ENCODE measurements at places on chromosomes 16 and 17. TPM values are rescaled to one million over a fixed set of nuclear protein-coding genes. Genes with fewer than 3 reads are reported as not detected.
A peak's percentile ranks its signal among the peaks of the same experiment; 100 is the strongest.

DHRS7C gene
- polyA plus RNA-seq, result not detected

CSH1 gene
- polyA plus RNA-seq, result 0.83 TPM

TLCD3A gene
- 31.0 TPM for polyA plus RNA-seq

GRCh38 chr16:46889942-46890300, 5.8 kb downstream of the GPT2 start:
- DNase-seq, result no peak

DNA sequence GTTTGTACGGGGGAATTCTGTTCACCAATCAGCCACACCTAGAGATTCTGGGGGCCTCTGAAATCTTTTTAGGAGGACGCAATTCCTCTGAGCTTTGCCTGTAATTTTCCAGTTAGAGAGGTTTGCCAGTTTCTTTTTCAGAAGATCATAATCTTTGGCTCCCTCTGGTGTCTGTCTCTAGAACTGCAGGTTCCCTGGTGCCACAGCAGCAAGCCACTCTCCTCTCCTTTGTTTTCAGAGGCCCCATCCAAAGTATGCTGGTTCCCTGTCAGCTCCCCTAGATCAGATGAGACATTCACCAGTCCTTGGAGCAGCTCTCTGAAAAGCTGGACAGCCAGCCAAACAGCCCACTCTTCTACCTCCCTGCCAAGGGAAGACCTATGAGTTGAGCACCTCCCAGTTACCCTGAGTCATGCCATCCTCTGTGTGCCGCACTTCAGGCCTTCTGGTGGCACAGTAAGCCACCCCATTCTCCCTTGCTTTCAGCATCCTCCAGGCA, 36.1 kb downstream of the RNF112 start:
- DNase-seq, result peak; percentile 79

- DNase-seq, result no peak
Measured at GRCh38 chr16:87420026-87421002, 28.2 kb downstream of the MAP1LC3B start.

DNA sequence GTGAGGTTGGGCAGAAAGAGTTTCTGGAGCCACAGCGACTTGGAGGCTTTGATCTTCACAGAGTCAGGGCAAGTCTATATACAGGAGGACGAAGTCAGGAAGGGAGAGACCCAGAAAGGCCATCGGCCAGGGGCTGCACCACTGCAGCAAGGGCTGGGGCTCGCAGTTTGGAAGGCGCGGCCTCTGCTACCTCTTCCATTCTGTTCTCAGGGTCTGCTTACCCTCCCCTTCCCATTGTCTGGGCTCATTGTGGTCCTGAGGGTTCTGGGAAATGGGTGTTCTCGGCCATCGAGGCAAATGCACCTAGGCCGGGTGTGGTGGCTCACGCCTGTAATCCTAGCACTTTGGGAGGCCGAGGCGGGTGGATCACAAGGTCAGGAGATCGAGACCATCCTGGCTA, 16.0 kb downstream of the ST6GALNAC1 start:
- no peak for DNase-seq

- DNase-seq, result peak; percentile 38
Measured at GRCh38 chr16:50301626-50302471, 35.5 kb downstream of the ADCY7 start.

DNA sequence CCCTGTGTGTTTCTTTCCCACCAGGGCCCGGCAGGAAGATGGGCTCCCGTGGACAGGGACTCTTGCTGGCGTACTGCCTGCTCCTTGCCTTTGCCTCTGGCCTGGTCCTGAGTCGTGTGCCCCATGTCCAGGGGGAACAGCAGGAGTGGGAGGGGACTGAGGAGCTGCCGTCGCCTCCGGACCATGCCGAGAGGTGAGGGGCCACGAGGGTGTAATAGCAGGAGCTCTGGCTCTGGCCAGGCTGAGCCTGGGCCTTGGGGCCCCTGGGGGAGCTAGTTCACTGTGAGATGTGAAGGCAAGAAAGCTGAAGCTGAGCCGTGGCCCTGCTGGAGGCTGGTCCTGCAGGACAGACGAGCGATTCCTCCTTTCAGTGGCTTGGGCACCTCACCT, 20.0 kb downstream of the C1QTNF1 start:
- no peak for DNase-seq

GRCh38 chr17:8889458-8890210, 22.2 kb upstream of the PIK3R6 start:
- DNase-seq, result no peak

DNA sequence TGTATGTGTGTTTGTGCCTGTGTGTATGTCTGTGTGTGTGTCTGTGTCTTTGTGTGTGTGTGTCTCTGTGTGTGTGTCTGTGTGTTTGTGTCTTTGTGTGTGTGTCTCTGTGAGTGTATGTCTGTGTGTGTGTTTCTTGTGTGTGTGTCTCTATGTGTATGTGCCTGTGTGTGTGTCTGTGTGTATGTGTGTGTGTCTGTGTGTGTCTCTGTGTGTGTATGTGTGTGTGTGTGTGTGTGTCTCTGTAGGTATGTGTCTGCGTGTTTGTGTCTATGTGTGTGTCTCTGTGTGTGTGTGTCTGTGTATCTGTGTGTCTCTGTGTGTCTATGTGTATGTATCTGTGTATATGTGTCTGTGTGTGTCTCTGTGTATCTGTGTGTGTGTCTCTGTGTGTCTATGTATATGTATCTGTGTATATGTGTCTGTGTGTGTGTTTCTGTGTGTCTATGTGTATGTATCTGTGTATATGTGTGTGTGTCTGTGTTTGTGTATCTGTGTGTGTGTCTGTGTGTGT, 70.2 kb downstream of the USP43 start:
- DNase-seq, result no peak

GRCh38 chr16:30368122-30368791, 2.0 kb downstream of the TBC1D10B start:
- DNase-seq, result no peak

DNA sequence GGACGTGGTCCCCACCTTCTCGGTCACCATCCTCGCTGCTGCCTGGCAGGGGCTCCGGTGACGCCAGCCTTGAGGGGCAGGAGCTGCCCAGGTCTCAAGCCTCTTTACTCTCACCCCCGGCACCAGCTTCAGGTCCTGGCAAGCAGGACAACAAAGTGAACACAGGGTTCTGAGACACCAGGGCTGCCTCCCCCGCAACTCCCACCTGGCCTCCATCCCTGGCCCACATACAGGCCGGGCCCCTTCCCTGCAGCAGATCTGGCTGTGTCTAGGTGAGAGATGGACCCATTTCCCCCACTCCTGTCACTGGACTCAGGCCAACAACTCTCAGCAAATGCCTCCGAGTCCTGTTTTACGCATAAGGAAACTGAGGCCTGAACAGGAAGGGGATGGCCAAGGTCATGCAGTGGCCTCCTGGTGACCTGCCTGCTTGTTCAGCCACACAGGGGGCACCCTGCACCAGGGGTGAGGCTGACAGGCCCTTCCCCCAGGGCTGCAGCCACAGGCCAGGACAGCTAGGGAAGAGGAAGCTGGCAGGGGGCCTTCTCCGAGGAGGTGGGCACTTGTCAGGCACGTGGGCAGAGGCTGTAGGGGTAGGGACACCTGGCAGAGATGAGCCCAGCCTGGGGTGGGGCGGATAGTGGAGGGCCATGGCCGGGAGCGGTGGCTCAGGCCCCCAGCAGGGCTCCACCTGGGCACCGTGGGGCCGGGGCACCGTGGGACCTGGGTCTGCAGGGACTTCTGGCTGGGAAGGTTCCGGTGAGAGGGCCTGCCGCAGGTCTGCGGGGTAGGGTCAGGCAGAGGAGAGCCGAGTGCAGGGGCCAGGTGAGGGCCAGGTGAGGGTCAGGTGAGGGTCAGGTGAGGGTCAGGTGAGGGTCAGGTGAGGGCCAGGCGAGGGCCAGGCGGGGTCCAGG, 46.7 kb upstream of the PVALEF start:
- no peak for DNase-seq

DNA sequence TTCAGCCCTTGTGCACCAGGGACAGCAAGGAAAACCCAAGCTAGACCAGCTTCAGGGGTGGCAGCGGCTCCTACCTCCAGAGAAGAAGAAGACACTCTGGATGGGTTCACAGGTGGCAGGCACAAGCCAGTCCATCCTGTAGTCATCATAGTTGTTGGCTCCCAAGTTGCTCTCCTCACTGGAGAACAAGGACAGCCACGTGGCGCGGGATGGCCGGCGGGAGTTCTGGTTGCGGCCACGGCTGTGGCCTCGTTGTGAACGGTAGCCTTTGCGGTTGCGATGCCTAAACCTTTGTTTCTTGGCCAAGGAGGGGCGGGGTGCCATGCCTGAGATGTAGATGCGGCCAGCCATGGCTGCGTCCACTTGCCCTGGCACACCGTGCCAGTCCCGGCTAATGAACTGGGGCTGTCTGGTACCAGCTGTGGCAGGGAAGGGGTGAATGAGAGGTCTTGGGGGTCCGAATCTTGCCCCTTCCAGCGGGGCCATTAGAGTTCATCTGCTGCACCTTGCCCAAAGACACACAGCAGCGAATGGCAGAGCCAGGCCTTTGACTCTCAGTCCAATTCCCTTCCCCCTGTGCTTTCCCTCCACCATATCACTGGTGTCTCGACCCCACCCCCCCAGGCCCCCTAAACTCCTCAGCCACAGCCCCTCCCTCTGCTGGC, 2.3 kb downstream of the VTN start:
- DNase-seq, result no peak

DNA sequence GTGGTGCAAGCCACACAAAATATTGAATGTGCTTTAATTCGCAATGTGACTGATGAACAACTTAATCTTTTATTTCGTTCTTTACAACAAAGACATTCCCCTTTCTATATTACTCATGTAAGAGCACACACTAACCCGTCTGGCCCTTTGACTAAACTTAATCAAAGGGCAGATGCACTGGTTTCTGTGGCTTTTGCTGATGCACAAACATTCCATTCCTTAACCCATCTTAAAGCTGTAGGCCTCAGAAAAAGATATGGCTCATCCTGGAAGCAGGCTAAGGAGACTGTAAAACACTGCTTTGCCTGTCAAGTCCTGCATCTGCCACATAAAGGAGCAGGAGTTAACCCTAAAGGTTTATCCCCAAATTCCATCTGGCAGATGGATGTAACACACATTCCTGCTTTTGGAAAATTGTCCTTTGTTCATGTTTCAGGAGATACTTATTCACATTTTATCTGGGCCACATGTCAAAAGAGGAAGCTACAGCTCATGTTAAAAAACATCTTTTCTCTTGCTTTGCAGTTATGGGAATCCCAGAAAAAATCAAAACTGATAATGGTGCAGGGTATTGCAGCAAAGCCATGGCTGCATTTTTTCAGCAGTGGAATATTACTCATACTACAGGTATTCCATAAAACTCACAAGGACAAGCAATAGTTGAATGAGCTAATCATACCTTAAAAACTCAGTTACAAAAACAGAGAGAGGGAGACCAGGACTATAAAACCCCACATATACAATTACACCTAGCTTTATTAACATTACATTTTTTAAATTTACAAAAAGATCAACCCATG, 137.2 kb downstream of the AHSP start:
- DNase-seq, result no peak
